ENCODE measurements at places on chromosomes 11 and 22.

DNA sequence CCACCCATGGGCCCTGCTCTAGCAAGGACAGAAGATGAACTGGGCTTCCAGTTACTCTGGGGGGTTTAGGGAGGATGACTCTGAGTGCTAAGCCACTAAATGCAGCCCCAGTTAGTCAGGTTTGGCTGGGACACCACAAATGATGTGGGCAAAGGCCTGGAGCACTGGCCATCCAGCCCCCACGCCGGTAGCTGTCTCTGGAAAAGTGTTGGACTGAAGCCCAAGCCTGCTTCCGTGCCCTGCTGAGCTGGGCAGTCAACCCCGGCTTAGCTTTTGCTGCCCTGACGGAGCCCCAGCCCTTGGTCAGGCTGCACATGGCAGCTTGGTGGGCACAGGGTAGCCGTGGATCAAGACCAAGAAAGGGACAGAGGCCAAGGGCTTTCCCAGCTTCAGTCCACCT, 5.7 kb upstream of the GSTP1 start:
- DNase-seq: no peak

DNA sequence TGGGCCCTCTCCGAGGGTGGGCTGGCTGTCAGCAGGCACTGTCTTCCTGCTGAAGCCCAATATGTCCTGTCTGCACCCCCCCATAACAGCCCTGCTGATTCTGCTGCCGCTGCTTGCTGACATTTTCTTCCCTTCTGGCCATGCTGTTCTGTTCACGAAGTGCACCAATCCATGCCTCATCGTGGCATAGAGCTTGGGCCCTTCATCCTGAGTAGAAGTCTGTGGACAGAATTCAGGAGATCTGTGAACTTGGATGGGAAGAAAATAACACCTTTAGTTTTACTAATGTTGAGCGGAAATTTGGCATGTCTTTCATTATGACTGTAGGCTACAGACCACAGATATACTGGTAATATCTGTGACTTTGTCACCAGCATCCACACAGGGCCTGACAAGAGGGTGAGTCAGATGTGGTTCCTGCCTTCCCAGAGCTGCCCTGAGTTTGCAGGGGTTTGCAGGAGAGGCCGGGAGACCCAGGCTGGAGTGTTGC, 14.1 kb upstream of the KIAA0930 start:
- DNase-seq: no peak

DNA sequence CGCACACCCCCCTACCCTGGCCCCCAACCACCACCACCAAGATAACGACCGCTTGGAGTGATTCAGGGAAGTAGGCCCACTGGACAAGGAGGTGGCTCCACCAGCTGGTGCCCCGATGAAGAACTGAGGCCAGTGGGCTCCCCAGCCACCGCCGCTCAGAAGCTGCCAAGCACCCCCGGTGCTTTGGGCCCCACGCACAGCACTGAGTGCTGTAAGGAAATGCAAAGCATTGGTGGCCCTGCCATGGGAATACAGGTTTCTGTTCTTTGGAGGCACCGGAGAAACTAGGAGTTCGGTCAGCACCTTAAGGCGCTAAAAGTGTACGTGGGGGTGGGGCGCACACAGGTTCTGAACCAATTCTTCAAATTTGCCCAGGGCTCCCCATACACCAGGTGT, 664 bp upstream of the PRSS23 start:
- no peak for DNase-seq

- DNase-seq: no peak
Measured at GRCh38 chr11:8097062-8097461, 16.1 kb downstream of the TUB start.

GRCh38 chr11:111168871-111169270, 76.7 kb upstream of the POU2AF2 start:
- no peak for DNase-seq

GRCh38 chr11:63766531-63767235, 1.9 kb downstream of the ZFTA start:
- DNase-seq: no peak

- DNase-seq: no peak
Measured at GRCh38 chr22:38760477-38761201, 4.8 kb upstream of the SUN2 start.

- no peak for DNase-seq
Measured at GRCh38 chr11:128802358-128802981, 64.6 kb downstream of the KCNJ1 start.

DNA sequence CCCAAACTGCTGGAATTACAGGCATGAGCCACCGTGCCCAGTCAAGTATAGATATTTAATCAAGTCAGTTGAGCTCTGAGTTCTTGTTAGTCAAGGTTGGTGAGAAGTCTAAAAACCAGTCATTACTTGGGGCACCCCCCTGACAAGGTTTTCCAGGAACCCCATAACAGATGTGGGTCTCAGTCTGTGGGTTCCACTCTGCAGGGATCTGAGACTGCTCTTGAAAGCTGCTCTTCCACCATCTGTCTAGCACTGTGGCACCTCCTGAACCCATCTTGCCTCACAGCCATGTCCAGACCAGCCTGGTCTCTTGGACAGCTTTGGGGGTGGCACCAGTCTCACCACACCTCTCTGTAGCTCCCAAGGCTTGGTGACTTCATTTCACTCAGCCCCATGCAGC, 44.3 kb upstream of the PLET1 start:
- DNase-seq: no peak

DNA sequence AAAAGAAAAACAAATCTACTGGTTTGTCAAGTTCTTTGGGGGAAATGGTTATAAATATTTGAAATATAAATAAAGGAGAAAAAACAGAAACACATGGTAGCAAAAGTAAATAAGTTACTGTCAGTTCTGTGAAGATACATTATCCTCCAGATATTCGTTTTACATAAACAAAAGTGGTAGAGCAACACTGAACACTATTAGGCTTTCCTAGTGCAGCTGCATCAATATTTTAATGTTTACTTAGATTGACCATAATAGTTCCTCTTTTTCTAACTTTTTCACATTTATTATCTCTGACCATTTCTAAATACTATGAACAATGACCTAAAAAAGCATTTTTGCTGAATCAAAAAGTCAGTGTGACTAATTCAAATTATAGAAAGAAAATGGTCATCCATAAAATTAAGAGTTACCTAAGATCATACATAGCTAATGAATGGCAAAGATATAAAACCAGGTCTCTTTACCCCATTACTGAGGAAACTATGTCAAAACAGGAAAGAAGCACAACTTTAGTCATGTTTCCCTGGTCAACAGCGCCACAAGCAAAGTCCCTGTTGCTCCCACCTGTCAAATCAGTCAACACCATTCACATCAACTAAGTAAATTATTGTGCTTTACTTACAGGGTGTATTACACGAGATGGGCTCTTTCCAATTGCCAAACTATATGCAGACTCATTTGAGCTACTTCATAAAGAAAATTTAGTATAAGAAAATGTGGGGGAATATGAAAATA, 38.5 kb downstream of the SBF2 start:
- DNase-seq: no peak

- no peak for DNase-seq
Measured at GRCh38 chr11:67498544-67498972, 6.6 kb downstream of the PITPNM1 start.

DNA sequence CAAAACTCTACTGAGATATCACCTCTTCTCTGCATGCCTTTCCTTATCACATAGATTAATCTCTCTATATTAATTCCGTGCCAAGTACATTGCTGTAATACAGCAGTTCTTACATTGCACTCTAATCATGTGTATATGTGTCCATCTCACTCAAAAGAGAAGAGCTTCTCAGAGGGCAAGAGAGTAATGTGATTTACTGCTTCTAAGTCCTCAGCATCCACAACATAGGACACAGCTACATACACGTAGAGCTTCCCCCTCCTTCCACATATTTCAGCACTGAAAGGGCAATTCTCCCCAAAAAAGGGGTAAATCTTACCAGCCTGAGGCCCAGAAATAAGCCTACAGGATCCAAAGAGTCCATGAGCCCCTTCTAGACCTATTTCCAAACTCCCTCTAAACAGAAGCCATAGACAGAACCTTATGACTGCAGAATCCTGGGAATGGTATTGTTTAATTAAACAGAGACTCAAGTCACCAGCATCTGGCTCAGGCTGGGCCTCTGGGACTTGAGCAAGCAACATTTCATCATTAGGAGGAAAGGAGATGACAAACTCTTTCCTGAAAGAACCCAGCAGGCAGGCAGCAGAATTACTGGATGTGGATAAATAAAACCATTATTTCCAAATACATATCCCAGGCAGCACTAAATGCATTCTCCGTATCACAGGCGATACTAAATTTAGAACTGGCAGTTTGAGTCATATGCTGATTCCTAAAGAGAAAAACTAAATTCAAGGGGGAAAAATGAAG, 87.2 kb downstream of the KCNC1 start:
- DNase-seq: no peak

DNA sequence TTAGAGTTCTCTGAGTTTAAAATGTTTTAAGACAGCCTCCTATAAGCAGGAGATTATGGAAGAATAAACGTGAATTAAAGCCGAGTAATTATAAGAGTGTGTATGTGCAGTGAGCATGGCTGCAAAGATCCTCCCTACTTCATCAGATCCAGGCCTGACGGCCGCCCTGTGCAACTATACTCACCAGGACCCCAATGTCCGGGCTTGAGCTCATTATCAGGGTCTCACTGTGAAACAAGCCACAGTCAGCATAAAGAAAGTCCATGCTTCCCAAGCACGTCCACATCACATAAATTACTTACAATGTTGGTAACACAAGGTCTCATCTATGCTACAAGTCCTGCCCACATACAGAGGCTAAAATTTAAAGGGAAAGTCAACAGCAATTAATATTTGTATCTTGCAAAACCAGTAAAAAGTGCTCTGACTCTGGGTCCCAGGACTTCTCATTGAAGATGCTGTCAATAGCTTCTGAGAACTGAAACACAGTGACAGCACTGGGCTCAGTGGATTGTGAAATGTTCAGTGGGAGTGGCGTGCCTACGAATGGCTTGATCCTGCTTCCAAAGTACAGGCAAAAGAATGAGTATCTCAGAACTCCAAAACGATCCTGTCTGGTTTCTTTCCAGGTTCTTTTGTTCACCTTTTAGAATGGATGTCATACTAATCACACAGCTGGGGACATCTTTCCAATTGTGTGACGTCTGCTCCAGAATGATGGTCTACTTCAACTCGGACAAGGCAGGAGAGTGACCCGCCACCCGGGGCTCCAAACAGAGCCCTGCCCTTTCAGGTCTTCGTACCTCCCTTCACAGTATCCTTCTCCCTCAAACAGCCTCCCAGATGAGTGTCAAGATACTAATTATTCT, 72.1 kb upstream of the ARFGAP3 start:
- no peak for DNase-seq

DNA sequence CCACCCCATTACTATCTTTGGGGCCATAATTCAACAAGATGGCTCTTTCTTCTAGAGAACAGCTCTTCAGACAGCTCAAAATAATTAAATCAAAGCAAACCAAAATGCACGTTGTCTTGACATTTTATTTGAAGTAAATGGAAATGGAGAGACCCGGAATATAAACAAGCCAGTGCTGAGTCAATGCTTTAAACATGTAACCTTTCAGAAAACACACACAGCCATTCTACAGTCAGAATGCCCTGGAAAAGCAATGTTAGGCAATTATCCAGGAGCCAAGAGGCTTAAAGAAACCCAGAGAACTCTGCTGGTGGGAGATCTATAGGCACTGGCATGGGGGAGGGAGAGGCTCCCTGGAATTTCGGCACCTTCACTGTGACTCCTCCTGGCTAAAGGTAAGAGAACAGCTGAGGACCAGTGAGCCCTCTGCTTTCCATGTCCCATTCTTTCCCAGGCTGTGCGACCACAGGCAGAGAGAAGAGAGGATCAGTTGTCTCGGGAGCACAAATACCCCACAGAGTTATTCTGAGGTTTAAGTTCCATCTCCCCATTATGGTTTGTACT, 254.0 kb upstream of the CCDC90B start:
- DNase-seq: no peak

- DNase-seq: no peak
Measured at GRCh38 chr11:134845474-134846327, 433.7 kb upstream of the B3GAT1 start.

- no peak for DNase-seq
Measured at GRCh38 chr11:122799406-122800105, 38.7 kb upstream of the CRTAM start.

DNA sequence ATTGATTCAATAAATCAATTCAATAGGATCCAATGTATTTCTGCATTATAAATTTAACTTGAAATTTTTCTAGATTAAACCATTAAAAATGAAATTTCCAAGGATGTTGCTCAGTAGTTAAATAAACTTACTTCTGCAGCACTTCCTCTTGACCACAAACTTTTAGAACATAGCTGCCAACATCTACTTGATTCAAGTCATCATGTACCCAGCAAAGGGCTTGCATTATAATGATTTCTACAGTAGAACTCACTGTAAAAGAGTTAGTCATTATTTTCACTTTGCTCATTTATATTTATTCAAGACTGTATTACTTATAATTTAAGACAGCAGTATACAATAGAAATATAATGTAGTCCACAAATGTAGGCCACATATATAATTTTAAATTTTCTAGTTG, 59.2 kb downstream of the PIK3C2A start:
- no peak for DNase-seq

- no peak for DNase-seq
Measured at GRCh38 chr11:66216911-66217310, 51.5 kb upstream of the RAB1B start.

DNA sequence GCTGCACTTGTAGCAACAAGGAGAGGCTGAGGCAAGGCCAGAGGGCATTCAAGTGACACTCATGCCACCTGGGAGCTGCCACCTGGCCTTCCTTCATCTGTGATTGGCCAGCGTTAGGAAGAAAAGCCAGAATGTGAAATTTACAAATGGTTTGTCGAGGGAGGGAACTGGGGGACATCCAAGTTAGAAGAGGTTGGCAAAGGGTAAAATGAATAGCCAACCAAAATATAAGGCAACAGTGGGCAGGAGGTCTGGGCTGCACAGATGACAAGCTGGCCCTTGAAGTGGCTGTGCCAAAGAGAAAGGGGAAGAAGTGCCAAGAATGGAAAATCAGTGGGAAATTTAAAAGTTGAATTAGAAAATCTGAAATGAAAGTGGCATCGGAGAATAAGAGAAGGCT, 221.4 kb downstream of the C11orf91 start:
- DNase-seq: no peak

DNA sequence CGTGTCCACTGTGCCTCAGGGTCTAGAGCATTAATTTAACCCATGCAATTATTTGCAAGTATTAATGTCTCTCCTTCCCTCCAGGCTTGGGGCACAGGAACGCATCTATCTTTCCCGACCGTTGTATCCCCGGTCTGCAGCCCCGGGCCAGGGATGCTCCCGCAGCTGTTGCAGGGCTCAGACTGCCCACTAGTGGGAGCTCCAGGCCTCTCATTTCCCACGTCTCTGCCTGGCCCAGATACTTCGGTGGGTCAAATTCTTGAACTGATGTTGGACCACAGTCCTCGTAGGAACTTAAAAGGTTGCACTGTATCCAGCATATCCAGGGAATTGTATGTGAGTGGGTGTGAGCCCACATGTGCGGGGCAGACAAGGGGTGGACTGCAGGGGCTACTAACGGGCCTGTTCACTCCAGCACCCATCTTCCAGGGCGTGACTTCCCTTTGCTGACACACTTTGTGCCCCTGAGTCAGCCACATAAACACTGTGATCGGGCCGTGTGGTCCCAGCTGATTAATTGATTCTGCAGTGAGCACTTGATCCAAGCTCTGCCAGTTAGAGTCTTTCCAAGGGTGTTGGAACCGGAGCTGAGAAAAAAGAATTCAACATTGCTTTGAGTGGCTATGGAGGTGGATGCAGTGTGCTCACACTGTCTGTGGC, 451.3 kb downstream of the TBC1D22A start:
- DNase-seq: no peak

GRCh38 chr11:92919048-92919447, 50.4 kb upstream of the MTNR1B start:
- DNase-seq: no peak

Measured in stimulated activated CD8-positive, alpha-beta memory T cell treated with anti-CD3 and anti-CD28 coated beads, Interleukin-7, amount 100 ng/mL, for 1 hour (primary cell).